Left forelimb (tissue), 1 donor: ENCODE measurements at places on chromosomes 4 and X.

- no peak for DNase-seq
Measured at GRCh38 chr4:78552389-78553042, 946 bp downstream of the ANXA3 start.

- no peak for DNase-seq
Measured at GRCh38 chr4:154623436-154623835, 11.0 kb upstream of the FGG start.

DNA sequence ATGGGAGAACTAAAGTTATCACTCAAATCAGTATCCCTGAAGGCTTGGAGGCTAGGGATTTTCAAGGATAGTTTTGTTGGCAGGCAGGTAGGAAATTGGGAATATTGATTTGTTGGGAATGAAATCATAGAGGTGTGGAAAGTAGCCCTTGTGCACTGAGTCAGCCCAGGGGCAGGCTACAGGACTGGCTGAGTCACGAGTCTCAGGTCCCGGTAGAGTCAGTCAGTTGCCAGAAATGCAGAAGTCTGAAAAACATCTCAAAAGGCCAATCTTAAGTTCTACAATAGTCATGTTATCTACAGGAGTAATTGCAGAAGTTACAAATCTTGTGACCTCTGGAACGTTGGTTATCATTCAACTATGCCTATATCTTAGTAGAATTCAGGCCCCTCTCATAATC, 153.1 kb downstream of the GC start:
- no peak for DNase-seq

DNA sequence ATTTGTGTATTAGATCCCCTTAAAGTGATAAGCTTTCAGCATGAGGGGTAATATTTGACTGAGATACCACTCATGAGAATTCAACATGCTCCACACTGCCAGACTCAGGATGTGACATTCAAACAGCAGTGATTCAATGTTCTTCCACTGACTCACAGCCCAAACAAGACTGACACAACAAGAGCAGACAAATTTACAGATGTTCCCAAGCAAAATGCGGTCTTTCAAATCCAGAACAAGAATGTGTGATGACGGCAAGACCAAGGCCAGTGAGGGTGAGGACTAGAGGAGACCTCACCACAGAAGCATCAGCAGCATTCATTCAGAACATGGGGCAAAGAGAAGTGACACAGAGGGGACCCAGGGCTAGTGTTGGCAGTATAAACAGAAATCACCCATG, 99.3 kb upstream of the GRIA3 start:
- DNase-seq: no peak

- DNase-seq: no peak
Measured at GRCh38 chr4:20490734-20491133, 209.5 kb upstream of the PACRGL start.

DNA sequence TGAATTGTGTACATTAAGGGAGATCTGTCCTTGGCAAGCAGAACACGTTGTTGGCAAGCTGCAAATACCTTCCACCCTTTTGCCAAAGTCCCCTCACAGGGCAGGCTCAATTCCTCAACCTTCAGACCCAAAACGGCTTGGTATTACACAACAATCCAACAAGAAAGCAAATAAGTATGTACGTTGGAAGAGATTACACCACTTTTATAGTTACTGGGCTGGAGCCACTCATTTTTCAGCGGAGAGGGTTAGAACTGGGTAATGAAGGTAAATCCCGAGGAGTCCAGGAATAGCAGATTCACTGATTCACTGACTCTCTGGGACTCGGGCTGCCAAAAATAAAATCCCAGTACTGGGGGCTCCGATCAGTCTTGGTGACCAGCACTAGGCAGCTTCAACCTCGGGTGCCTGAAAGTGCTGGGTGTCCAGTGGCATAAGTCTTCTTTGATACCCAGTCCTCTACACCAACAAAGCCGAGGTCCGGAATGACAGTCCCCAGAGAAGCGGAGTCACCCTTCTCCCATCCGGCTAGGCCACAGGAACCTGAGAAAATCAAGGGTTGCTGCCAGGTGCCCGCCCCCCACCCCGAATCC, 587 bp downstream of the TIMM8A start:
- no peak for DNase-seq

GRCh38 chrX:67296395-67296794, 247.4 kb upstream of the AR start:
- DNase-seq: no peak

DNA sequence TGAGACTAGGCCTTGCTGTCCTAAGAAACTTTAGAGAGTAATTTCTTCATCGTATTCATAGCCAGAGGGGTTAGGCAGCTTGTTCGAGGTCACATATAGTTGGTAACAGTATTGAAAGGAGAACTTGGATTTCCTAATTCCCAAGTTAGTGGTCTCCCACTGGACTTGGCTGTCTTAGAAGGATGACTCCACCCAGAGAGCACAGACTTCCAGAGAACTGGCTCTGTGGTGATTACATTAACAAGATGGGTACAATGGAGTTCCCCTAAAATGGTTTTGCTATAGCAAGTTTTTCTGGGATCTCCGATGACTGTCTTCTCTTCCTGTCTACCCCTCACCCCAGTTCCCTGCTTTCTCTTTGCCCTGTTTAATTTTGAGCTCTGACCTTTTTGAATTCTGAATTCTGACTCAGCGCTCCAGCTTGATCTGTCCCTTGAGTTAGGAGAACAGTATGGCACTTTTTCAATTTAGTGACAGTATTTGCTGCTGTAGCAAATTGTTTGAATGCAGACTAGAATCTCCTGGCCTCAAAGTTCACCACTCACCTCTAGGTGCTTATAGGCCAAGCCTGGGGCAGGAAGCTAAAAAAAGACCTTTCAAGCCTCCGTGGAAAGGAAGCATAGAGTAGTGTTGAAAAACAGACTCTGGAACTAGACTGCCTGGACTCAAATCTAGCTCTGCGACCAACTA, 6.9 kb downstream of the MSN start:
- no peak for DNase-seq

- peak; percentile 84 for DNase-seq
Measured at GRCh38 chr4:304969-305680, at the start of gene ZNF732. TSS of gene ZNF732 (minus strand) at chr4:305474. CDS start at chr4:305310, 164 bp downstream.

GRCh38 chr4:161247831-161248230, 916.0 kb downstream of the FSTL5 start:
- DNase-seq: no peak

DNA sequence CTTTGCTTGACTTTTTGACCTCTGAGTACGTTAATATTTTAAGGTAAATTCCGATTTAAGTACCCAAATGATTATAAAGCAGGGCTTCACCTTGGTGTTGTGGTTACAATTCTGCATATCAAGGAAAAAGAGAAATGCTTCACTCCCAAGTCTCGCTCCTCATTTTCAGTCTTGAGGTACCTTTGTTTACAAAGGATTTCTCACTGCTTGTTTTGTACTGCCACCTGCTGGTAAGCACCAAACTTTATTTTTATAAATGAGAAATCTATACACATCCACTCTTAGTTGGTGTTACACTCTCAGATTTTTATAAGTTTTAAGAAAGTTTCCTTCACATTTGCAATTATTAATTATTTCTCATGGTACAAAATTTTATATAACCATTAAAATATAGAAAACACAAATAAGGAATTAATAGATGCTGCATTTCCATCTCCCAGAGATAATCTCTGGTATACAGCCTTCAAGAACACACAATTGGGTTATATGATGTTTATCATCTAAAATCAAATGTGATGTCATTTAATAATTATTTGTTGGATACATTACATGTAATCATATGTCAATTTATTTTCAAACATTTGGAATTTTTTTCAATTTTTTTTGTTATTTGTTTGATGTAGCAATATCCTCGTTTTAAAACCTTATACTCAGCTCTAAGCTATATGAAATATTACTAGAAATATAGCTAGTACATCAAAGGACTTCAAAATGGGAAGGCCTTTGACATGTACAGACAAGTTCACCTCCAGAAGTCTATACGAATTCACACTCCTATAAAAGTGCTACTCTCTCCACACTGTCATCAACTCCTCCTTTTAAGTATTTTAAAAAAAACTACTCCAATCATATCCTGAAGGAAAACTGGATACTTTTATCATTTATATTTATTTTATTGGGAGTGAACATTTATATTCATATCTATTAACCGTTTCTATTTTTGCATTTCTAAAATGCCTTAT, 179.9 kb downstream of the KCNIP4 start:
- DNase-seq: no peak

DNA sequence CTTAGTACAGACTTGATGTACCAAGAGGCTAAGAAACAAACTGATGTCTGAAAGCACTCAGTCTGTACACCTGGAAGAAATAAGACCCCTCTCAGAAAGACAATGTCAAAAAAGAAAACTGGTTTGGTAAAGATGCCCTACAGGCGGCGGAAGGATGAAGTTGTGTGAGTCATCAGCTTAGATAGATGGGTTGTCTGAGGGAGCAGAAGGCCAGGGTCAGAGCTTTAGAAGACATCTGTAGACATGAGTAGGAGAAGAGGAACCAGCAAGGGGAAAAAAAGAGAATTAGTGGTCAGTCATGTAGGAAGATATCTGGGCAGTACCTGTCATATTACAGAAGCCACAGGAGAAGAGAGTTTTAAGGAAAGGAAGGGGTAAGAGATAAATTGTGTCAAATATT, 8.3 kb downstream of the SRPX2 start:
- no peak for DNase-seq

GRCh38 chr4:59966758-59967157, 1233.4 kb upstream of the ADGRL3 start:
- DNase-seq: no peak

DNA sequence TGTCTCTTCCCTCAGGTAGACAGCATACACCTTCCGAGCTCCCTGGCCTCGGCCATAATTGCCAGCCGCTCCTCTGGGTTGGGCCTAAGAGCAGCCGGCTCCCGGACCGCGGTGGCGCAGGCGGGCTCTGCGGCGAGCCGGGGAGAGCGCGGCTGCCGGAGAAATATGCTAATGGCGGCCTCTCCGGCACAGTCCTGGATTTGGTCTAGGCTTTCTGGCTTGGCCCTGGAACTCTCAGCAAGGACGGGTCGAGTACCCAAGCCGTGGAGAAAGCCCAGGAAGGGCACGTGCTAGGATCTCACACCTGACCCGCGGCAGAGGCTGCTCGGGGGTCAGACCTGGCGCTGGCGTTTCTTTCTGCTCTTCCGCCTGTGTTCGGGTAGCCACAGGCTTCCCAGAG, 18.6 kb upstream of the ZIC3 start:
- no peak for DNase-seq

DNA sequence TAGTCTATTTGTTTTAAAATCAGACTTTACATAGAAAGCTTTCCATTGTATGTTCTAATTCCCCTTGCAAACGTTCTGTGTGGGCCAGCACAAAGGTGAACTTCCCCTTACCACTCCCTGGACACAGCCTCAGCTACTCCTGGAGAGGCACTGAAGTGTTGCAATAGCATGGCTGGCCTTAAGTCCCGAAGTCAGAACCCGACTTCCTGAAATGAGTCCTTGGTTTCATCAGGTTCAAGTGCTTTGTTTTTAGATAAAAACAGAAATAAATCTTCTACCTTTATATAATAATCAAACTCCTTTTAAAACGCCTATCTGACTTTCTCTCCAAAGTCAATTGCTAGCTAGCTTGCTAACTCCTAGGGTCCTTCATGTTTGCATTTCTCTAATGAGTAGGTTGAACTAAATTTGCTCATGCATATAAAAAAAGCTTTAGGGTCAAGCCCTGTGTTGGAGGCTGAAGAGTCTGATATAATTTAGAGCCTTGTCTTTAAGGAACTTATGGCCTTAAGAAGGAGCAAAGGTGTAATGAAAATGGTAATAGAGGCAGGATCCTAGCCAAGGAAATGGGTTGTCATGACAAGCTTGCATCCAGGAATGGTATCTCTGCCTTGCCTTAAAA, 9.0 kb downstream of the BMP3 start:
- no peak for DNase-seq

DNA sequence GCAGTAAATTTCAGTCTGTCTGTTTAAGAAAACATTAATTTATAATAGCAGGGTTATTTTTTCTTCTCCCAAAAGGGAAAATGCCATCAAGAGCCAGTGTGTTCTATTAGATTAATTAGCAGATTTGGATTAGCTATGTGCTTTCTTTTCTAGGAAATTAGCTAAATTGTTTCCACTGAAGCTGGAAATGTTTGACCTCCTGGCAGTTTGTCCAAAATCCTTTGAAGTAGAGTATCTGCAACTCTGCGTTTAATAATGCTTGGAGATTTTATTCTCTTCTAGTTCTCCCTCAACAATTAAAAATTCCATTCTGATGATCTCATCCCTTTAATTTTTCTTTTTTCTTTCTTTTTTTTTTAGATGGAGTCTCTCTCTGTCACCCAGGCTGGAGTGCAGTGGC, 27.1 kb upstream of the HOPX start:
- DNase-seq: no peak

- no peak for DNase-seq
Measured at GRCh38 chrX:65874765-65875164, 165.1 kb downstream of the VSIG4 start.

- no peak for DNase-seq
Measured at GRCh38 chr4:67674098-67674497, 26.9 kb downstream of the UBA6 start.

- DNase-seq: peak; percentile 78
Measured at GRCh38 chr4:38132107-38132673, 172.0 kb downstream of the PTTG2 start.

GRCh38 chr4:11675051-11675800, 246.5 kb upstream of the HS3ST1 start:
- no peak for DNase-seq

DNA sequence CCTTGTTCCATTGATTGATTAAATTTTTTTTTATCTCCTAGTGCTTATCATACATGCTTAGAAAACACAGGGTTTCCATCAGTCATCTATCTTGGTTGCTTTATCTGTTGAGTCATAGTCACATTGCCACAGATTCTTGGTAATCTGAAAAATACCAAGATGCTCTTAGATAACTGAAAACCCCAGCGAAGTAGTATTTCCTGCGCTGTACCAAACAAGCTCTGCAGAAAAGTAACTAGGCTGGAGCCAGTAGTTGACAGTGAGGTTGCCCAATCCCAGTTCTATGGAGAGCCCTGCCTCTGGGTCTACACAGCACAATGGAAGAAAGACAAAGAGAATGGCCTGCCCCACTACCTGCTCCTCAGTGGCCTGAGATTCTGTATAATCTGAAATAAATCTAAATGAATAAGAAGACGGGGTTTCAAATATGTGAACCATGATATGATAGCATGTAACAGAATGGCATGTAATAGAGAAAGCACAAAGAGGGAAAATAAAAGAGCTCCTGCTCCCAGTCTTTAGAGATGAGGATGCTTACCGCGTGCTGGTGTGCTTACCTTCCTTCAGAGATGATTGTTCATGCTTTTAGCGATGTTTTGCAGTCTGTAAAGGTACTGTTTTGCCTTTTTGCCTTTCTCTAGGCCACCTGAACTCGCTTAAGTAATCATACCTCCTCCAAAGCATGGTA, 55.3 kb upstream of the RAPGEF2 start:
- DNase-seq: no peak

GRCh38 chr4:65954416-65954815, 284.1 kb upstream of the EPHA5 start:
- no peak for DNase-seq

GRCh38 chr4:48668254-48669017, 111.6 kb downstream of the FRYL start:
- DNase-seq: no peak
